Activated naive CD8-positive, alpha-beta T cell treated with anti-CD3 and anti-CD28 coated beads, Interleukin-2, amount 10 ng/mL, durations not matched to agents 7 days and 5 days (primary cell): ENCODE measurements at places on chromosomes 16 and 17. TPM values are rescaled to one million over a fixed set of nuclear protein-coding genes. Genes with fewer than 3 reads are reported as not detected.

GRCh38 chr16:888901-889570 lies 81.7 kb downstream of the LMF1 start:
- no peaks in the 10 kb centered on the region for H3K4me1 ChIP-seq
- no peak overlapping the region for H3K27ac ChIP-seq
- H3K27me3 ChIP-seq: no peaks in the 10 kb centered on the region
- H3K4me3 ChIP-seq: no peak overlapping the region
- no peaks in the 10 kb centered on the region for H3K36me3 ChIP-seq

The HS3ST3B1 gene
- 10.0 TPM for total RNA-seq

GRCh38 chr16:1678500-1679098 lies 520 bp downstream of the JPT2 start:
- H3K27ac ChIP-seq: peak overlapping the region; percentile 89
- no peaks in the 10 kb centered on the region for H3K27me3 ChIP-seq
- H3K36me3 ChIP-seq: peaks cover under 1% of the 10 kb centered on the region
- H3K4me3 ChIP-seq: peak overlapping the region; percentile 96

DNA sequence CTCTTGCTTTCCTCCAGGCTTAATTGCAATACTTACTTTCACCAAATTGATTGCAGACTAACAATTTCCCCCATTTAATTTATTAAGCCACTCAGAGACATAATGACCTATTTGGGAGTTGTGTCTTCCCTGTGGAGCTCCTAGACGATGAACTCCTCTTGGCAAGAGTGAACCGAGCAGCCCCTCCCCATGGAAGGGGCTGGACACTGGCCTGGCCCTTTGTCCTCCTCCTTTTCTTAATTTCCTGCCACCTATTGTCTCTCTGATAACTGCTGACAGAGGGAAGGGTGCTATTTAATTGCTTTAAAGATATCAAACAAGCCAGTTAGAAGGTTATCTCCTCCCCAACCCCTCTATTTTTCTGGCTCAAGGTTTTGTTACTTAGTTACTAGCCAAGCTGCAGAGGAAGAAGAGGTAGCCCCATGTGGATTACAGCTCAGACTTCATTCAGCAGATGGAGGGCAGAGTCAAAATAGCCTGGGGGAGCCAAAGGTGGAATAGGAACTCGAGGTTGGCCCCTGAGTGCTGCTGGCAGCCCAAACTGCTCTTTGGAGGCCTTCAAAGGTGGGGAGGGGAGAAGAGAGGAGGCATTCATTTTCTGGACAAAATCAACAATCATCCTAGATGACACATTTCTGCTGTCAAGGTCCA lies 3.7 kb upstream of the SSTR2 start:
- H3K4me3 ChIP-seq: no peak overlapping the region
- no peak overlapping the region for H3K27ac ChIP-seq
- H3K27me3 ChIP-seq: peaks cover 75% of the 10 kb centered on the region
- DNase-seq: no peak
- H3K4me1 ChIP-seq: peaks cover 12% of the 10 kb centered on the region
- H3K36me3 ChIP-seq: no peaks in the 10 kb centered on the region

- no peak overlapping the region for H3K27ac ChIP-seq
- H3K36me3 ChIP-seq: no peaks in the 10 kb centered on the region
- no peaks in the 10 kb centered on the region for H3K4me1 ChIP-seq
- no peak for DNase-seq
- no peak overlapping the region for H3K4me3 ChIP-seq
- peaks cover 8% of the 10 kb centered on the region for H3K27me3 ChIP-seq
These were observed 54.8 kb downstream of the MGAT5B start for GRCh38 chr17:76922967-76923366.

The CDH13 gene
- total RNA-seq: not detected

The CLDN7 gene
- total RNA-seq: 1.7 TPM

The HID1 gene
- total RNA-seq: 3.6 TPM

The PNMT gene
- total RNA-seq: not detected

DNA sequence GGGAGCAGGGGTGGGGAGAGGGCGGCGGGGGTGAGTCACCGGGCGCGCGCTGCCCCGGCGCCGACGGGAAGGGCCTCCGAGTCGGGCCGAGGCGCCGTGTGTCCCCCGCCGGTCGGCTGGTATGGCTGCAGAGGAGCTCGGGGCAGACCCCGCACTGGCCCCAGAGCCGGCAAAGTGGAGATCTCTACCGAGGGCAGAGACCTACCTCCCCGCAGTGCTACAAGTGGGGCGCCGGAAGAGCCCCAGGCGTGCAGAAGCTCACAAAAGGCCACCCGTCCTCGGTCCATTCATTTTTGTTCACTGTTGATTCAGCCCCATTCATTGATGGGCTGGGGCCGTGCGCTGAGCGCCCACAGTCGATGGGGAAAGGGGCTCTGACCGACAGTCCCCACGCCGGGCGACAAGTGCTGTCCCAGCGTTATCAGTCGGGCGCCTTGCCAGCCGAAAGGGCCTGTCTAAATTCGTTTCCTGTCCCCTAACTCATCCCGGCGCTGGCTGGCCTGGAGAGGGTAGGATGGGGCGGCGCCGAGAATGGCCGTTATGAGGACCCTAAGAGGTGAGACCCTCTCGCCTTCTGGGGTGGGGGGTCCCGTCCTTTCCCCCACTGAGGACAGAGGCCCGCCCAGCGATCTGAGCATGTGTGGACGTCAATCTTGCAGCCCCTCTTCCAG lies 709 bp upstream of the ENO3 start:
- DNase-seq: no peak
- H3K4me3 ChIP-seq: peak overlapping the region; percentile 86
- peaks cover 21% of the 10 kb centered on the region for H3K4me1 ChIP-seq
- no peaks in the 10 kb centered on the region for H3K27me3 ChIP-seq

The HOXB6 gene
- total RNA-seq: not detected

- no peaks in the 10 kb centered on the region for H3K36me3 ChIP-seq
- peak within 1 kb of the TSS; percentile 89 for H3K4me3 ChIP-seq
- peaks cover 17% of the 10 kb centered on the region for H3K4me1 ChIP-seq
These were observed at the start of gene CDYL2 for GRCh38 chr16:80804526-80805383. CDYL2 (minus strand) TSS chr16:80804598; CDS start chr16:80804173, 425 bp downstream.

DNA sequence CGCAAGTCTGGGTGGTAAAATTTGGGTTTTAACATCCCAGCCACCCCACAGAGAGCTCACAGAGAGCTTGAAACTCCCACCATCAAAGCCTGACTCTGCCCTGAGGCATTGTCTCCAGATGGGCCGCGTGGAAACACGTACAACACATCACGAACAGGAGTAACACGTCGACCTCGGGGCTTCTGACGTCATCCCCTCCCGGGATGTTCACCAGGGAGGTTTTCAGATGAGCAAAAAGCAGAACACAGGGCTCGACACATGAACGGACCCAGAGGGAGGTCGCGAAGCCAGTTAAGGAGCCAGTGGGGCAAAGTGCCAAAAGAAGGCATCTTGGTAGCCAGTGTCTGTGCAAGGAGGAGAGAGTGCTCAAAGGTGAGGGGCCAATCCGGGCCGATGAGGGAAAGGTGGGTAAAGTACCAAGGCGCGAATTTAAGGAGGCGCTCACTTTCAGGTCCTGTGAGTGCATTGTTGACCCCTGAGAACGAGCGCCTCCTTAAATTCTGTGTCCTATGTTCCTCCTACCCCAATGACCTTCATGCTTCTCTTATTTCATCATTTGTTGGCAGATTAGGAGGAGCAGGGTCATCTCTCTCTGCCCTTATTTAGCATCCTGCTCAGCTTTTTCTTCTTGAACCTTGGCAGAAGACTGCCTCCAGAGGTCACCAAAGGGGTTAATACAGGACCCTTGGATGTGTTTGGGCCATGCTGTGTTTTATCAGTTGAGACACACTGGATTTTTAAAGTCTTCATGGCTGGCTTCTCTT lies 5.6 kb downstream of the RCVRN start:
- H3K27me3 ChIP-seq: peaks cover 7% of the 10 kb centered on the region
- H3K36me3 ChIP-seq: no peaks in the 10 kb centered on the region
- H3K4me3 ChIP-seq: no peak overlapping the region
- no peak for DNase-seq

GRCh38 chr16:65410801-65411200 lies 288.9 kb upstream of the CDH11 start:
- H3K4me1 ChIP-seq: no peaks in the 10 kb centered on the region
- no peaks in the 10 kb centered on the region for H3K27me3 ChIP-seq
- no peaks in the 10 kb centered on the region for H3K36me3 ChIP-seq

GRCh38 chr17:10439816-10440215 lies 18.1 kb upstream of the MYH8 start:
- no peak overlapping the region for H3K27ac ChIP-seq
- no peaks in the 10 kb centered on the region for H3K36me3 ChIP-seq
- no peak overlapping the region for H3K4me3 ChIP-seq
- peaks cover 10% of the 10 kb centered on the region for H3K27me3 ChIP-seq

DNA sequence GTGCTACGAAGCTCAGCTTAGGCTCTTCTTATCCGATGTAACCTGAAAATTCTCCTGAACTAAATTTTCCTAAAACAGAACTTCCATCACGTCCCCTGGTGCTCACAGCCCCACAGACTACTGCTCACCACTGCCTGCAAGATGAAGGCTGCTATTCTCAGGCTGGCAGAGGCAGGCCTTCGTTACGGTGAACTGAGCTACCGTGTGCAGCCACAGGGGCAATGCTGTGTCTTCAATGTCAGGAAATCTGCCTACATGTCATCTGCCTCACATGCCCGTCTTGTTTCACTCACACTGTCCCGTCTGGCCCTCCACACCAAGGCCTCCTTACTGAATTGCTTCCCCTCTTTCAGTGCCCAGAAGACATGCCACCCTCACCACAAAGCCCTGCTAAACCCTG lies 15.9 kb downstream of the EMC8 start:
- H3K4me1 ChIP-seq: peaks cover 6% of the 10 kb centered on the region
- no peak overlapping the region for H3K4me3 ChIP-seq
- H3K36me3 ChIP-seq: peaks cover 11% of the 10 kb centered on the region
- H3K27ac ChIP-seq: no peak overlapping the region
- DNase-seq: no peak

DNA sequence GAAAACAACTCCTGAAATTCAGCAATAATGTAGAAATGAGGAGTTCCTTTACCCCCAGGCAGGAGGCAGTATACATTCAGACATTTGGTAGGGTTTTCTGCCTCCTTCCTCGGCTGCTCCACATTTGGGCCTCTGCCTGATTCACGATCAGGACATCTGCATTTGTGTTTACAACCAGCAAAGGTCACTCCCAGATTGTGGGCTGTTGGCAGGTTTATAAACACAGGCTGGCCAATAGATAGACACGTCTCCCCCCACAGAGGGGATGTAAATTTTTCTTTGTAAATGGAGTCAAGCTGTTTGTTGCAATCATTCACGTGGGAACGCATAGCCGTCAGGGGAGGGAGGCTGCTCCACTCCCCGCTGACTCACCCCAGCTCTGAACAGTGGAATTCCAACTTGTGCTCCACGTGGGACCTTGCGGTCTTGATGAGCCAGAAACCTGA lies 252.1 kb upstream of the N4BP1 start:
- H3K27me3 ChIP-seq: peaks cover 4% of the 10 kb centered on the region

- peaks cover 3% of the 10 kb centered on the region for H3K4me1 ChIP-seq
- peaks cover 8% of the 10 kb centered on the region for H3K27me3 ChIP-seq
- H3K27ac ChIP-seq: no peak overlapping the region
- H3K36me3 ChIP-seq: no peaks in the 10 kb centered on the region
- DNase-seq: no peak
These were observed 465 bp upstream of the PRSS22 start for GRCh38 chr16:2858245-2859025.

The ADAD2 gene
- not detected for total RNA-seq

- H3K27ac ChIP-seq: no peak overlapping the region
- H3K4me3 ChIP-seq: peak overlapping the region; percentile 8
- H3K27me3 ChIP-seq: peaks cover 26% of the 10 kb centered on the region
- H3K36me3 ChIP-seq: no peaks in the 10 kb centered on the region
These were observed 20.2 kb upstream of the CCL1 start for GRCh38 chr17:34383216-34383615.

GRCh38 chr16:12084436-12084835 lies 107.9 kb downstream of the SNX29 start:
- no peaks in the 10 kb centered on the region for H3K27me3 ChIP-seq
- H3K27ac ChIP-seq: no peak overlapping the region
- peaks cover 30% of the 10 kb centered on the region for H3K4me1 ChIP-seq
- H3K36me3 ChIP-seq: peaks cover 4% of the 10 kb centered on the region

DNA sequence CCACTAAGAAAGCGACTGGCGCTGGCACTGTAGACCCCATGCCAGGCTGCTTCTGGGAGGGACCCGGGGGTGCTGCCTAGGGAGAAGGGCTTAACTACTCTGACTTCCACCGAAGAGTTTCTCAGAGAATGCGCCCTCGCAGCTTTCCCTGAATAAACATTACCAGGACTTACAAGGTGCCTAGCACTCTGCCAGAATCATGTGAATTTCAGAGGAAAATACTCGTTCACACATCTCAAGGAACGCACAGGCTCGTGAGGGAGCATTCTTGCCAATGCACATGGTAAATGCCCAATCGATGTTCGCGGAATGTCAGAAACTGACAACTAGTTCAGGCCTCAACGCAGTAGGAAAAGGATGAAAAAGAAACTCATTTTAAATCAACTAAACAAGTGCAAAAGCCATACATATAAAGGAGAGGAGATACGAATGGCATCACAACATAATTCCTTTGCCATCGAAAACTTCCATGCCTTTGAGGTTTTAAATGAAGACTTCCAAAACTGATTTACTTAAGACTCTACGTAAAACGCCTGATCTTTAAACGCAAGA lies 999 bp downstream of the CMC2 start:
- H3K36me3 ChIP-seq: peaks cover 23% of the 10 kb centered on the region
- no peaks in the 10 kb centered on the region for H3K27me3 ChIP-seq
- H3K4me3 ChIP-seq: peak overlapping the region; percentile 95

GRCh38 chr17:35183332-35183731 lies 10.9 kb downstream of the SLC35G3 start:
- no peak overlapping the region for H3K27ac ChIP-seq
- H3K27me3 ChIP-seq: no peaks in the 10 kb centered on the region
- H3K36me3 ChIP-seq: peaks cover 12% of the 10 kb centered on the region

GRCh38 chr16:50224286-50224685 lies 42.1 kb upstream of the ADCY7 start:
- DNase-seq: no peak
- H3K36me3 ChIP-seq: peaks cover 24% of the 10 kb centered on the region
- H3K4me1 ChIP-seq: peaks cover 4% of the 10 kb centered on the region
- no peaks in the 10 kb centered on the region for H3K27me3 ChIP-seq
- no peak overlapping the region for H3K4me3 ChIP-seq

The MPHOSPH6 gene
- total RNA-seq: 25.0 TPM

GRCh38 chr17:79045001-79045729 lies 21.2 kb downstream of the C1QTNF1 start:
- H3K4me1 ChIP-seq: peaks cover 4% of the 10 kb centered on the region
- no peaks in the 10 kb centered on the region for H3K36me3 ChIP-seq
- no peak overlapping the region for H3K4me3 ChIP-seq
- no peak for DNase-seq
- no peak overlapping the region for H3K27ac ChIP-seq
